ENCODE measurements at places on chromosomes 7 and 10.

DNA sequence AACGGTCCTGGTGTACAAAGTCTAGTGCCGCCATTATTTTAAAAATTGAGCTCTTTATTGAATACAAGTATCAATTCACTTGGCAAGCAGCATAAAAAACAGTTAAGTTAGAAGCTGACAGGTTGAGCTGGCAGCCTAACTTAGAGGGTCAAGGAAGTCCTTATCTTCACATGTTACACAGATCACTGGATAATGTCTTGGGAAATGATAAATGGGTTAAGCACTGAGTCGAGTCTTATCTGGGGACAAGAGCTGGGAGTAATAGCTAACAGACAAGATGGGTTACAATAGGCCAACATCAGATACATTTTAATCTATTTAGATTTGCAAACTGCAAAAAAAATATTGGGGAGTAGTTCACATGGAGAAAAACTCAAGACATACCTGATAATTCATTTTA is 34.2 kb downstream of the SLC18A2 start:
- no peak for DNase-seq

DNA sequence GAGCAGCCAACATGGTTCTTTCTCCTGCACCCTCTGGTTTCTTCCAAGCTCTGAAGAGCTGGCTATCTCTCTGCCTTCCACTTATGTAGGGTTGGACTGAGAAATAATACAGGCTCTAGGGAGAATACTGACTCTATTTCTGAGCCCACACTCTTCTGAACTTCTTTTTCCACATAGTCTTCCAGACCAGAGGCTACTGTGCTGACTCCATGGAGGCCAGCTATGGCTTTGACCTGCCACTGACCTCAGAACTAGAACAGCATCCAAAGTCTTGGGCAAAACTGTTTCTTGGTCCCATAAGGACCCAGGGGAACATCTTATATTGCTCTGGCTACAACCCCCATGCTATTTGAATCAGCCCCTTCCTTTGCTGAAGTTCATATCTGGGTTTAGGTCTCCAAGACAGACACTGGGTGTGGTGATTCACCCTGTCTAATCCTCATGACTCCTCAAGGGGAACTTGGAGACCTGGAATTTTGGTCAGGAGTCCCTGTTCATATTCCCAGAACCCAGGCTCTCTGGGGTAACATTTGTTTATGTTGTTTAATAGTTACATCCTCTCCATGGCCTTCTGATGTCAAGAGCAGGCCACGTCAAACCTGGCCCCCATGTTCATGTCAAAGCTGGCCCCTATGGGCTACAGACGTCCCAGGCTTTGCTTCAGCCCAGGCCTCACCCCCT is 12.1 kb upstream of the PLAU start:
- DNase-seq, result no peak

GRCh38 chr7:27179503-27180430 is 5.3 kb downstream of the HOXA11 start:
- DNase-seq, result peak; percentile 37

DNA sequence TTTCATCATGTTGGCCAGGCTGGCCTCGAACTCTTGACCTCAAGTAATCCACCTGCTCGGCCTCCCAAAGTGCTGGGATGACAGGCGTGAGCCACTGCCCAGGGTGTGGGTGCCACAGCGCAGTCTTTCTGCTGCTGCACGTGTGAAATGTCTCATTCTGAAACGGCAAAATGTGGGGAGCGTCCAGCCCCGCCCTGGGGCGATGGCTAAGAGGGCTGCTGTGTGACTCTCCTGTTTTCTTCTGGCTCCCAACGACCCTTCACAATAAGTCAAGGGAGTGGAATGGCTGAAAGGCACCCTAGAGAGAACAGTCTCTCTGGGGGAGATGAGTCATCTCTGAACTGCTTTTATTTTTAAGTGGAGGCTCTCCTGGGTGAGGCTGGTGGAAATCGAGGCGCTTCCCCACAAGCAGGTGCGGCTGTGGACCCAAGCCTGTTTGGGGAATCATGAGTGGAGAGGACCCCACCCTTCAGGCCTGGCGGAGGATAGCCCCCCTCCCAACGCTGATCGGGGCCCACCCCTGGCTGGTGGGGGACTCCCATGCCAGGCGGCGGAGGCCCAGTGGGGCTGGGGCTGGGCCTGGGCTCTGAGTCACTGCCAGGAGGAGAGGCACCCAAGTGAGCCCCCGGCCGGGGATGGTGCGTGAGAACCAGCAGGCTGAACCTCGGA is 18.0 kb downstream of the ADAP1 start:
- no peak for DNase-seq

- DNase-seq, result no peak
These were observed 240.6 kb upstream of the GNAI1 start for GRCh38 chr7:79893991-79894390.

DNA sequence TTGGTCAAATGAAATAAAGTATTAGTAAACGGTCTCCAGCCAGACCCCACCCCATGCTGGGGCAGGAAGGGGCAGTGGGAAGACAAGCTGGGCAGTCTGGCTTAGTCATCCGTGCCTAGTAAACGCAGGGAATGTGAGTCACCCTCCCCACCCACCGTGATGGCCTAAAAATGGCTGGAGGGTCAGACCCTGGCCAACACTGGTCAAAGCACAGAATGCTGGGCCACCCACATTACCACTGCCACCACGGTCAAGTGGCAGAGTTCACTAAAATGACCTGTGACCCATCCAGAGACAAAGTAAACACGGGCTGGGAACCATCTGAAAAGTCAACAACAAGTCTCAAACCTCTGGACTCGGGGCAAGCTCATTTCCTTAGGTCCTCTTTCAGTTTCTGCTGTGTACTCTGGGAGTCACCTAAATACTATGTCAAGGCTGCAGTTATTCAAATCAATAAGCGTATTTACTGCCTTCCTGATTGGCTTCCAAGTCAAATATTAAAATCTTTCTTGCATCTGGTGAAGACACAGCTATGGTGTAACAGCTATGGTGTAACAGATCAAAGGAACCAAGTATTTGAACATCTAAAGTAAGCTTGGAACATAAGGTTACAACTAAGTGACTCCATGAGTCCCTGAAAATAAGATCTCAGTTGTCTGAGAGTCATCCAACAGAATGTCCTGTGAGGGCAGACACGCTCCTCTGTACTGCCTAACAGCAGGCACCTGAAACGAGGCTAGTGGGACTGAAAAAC is 3.0 kb downstream of the ZFAND2A start:
- no peak for DNase-seq

DNA sequence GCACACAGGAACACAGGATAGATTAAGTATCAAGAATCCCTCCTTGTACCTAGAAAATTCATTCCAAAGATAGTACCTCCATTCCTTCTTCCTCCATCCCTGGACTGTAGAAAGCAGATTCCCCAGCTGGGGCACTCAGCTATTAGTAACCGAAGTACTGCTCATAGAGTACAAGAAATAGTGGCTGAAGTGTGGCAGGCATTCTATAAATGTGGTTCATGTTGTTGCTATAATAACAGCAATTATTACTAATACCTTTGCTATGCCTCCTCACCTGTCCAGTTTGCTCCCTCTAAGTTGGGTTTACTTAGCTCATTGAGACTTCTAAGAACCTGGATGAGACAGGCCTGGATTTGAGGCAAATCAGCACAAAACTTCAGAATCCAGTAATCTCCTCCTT is 453.2 kb downstream of the GRM8 start:
- DNase-seq, result no peak

DNA sequence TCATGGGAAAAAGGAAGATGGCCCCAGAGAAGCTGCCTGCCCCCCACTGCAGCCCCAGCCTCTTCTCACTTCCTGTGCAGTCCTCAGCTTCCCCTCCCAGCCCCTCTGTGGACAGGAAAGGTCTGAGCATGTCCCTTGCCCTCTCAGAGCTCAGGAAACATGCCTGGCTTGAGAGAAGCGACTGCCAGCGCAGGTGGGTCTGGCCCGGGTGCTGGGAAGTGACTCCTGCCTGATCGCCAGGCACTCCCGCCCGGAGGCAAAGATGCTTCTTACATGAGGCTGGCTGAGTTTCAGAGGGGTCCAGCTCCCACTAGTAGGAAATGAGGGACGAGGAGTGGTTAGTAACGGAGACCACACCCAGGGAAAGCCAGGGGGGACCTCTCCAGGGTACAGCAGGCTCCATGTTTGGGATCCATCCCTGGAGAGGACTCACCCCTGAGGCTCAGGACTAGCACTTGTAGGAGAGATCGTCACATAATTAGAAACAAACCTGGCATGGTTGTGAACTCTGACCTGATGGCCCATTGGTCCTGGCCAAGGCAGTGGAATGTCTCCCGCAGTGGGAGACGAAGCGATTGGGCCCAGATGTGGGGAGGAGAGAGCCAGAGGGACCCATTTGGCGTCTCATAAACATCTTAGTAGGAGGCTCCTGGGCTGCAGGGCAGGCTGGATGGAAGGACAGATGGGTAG is 12.3 kb downstream of the ELN start:
- no peak for DNase-seq

DNA sequence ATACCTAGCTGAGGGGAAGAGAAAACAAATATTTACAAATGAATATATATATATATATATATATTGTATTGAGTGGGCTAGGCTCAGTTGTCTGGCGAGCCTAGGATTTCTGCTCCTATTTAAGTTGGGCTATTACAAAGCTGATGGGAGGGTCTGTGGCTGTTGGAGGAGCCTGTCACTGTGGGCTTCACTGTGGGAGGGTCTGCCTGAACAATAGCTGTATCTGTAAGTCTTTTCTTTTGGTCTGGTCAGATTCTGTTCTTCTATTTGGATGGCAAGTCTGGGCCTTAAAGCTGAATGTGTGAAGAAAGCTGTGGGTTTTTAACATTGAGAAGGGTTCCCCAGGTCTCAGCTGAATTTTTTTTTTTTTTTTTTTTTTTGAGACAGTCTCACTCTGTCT is 220.6 kb upstream of the LYZL1 start:
- DNase-seq, result no peak
